ENCODE measurements at places on chromosomes 1 and 21.

GRCh38 chr1:84122780-84123382 lies 21.2 kb upstream of the PRKACB start:
- DNase-seq = peak; percentile 24

- DNase-seq = no peak
These were observed 52.6 kb downstream of the RUNX1 start for GRCh38 chr21:34996304-34997101.

DNA sequence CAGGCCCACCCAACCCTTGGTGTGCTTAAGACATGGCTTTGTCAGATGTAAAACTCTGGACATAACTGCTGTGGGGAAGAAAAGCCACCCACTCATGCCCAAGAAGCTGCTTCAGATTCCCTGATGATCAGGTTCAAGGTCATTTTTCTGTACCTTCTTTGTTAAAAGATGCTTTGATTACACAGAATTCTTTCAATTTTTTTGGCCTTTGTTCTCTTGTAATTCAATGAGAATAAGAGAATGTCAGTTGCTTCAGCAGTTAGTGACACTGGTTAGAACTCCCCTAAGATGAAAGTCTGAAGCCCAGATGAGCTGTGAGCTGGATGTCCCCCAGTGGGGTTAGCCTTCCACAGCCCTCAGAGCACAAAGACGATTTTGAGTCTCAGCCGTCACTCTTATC lies 152.7 kb downstream of the CHRM3 start:
- no peak for DNase-seq

DNA sequence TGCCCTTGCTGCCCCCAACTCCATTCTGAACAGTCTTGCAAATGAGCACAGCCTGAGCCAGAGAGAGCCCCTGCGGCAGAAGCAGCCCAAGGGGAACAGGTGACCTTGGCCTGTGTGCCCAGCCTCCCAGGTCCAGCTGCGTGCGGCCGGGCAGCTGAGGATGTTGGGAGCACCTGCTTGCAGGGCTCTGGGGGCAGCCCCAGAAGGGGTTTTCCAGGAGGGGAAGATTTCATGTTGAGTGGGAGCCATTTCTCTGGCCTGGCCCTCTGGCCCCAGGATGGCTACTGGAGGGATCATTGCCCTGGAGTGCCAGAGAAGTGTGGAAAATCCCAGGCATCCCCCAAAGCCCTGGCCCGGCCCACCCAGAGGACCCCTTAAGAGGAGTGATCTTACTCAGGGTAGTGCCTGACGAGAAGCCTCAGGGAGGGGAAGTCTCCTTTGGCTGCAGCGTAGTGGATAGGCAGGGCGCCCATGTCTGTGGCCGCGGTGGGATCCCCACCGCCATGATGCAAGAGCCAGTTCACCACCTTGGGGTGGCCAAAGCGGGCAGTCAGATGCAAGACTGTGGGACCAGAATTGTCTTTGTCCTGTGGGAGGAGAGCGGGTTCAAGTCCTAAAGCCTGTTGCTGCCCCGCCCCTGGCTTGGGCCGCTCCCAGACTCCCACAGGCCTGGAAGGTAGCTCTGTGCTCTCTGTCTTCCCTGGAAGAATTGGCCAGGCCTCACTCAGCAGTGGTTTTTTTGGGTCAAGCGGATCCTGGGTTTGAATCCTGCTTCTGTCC lies 20.6 kb upstream of the RNU1-4 start:
- no peak for DNase-seq

DNA sequence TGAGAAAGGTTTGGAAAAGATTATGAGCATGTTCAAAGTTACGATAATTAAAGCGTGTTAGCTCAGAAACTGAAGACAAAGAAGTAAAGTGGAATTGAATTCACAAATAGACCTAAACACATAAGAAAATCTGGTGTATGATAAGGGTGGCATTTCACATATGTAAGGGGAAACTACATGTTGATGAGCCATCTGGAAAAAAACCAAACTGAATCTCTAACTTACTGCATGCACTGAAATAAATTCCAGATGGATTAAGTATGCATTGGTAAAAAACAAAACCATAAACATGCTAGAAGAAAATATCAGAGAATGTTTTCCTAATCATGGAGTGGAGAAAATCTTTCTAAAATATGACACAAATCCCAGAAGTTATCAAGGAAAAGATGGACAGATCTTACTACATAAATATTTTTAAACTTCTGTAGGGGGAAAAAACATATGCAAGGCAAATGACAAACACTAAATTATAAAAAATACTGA lies 34.0 kb upstream of the CTPS1 start:
- no peak for DNase-seq

- no peak for DNase-seq
These were observed 9.2 kb downstream of the IGSF21 start for GRCh38 chr1:18116777-18117176.

DNA sequence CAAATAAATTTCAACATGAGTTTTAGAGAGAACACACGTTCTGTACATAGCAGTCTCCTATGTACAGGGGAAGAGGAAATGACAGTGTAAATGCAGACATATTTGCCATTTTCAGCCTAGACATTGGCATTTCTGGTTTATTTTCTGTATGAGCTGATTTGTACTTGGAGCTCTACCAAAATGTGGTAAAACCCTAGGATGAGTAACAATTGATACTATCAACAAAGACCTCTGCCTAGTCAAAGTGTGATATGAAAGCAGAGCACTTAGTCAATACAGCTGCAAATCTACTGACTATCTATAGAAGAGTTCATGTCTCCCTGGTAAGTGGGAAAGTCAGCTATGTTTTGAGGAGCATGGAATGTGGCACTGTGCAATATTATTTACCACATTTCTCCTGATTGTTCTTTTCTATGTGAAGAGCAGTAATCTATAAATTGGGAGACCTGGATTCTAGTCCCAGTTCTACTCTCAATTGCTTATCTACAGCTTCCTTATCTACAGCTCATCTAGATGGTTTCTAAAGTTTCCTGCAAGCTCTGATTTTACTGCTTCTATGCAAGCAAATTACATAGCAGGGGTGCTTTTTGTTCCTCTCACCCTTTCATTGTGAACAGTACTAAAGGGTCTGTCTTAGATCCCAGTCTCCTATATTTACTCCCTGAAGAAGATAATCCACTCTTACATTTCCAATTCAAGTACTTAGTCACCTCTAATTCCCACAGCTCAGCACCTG lies 334.2 kb downstream of the NTNG1 start:
- no peak for DNase-seq

GRCh38 chr1:110265186-110265585 lies 55.1 kb downstream of the KCNC4 start:
- no peak for DNase-seq
